ENCODE measurements at places on chromosomes 2 and 18.

DNA sequence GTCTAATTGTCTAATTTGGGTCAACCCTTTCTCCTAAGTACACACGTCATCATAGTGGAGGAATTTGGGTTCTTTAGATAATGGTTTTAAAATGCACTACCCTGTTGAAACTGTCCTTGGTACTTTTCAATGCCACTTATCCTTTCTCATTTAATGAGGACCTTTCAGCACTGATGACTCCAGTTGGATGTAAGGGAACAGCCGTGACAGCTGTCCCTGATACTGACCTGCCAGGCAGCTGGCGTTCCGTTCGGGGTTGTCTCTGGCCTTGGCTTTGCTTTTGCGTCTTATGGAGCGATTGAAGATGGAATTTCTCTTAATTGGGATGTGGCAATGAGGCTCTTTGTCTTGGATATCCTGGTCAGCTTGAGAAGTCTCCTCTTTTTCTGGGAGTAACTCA lies 38.7 kb downstream of the NGEF start:
- DNase-seq = no peak

GRCh38 chr2:11647834-11648600 lies 22.0 kb downstream of the NTSR2 start:
- no peak for DNase-seq

DNA sequence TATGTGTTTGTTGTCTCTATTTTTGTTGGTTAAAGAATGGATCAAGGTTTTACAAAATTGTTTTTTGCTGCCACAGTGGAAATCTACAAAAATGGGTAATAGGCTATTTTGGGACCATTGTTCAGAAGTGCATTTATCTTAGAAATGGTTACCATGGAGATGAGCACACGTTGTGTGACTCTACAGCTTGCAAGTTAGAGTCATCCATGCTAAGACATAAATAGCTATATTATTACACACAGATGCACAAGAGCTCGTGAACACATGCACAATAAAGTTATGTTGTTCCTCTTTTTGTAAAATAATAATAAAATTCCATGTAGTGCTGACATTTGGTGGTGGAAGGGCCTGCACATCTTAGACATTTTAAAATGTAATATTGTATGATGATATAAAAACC lies 15.5 kb upstream of the DUSP19 start:
- DNase-seq = no peak

DNA sequence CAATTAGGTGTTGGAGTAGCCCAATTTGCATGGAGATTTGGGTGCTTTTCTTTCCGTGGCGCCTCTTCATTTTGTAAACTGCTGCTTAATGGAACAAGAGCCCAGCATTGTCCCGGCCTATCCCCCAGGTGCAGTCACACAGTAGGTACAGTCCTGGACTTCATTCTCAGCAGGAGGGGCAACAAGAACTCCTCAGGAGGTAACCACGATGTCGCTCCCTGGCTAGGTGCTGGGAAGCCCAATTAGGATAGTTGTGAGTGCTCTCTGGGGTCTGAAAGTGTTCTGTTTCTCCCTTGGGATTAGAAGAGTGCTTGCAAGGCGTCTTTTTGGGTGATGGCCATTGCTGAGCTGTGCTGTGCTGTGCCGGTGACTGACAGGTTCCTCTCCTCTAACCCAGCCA lies 53.8 kb downstream of the CABLES1 start:
- no peak for DNase-seq

DNA sequence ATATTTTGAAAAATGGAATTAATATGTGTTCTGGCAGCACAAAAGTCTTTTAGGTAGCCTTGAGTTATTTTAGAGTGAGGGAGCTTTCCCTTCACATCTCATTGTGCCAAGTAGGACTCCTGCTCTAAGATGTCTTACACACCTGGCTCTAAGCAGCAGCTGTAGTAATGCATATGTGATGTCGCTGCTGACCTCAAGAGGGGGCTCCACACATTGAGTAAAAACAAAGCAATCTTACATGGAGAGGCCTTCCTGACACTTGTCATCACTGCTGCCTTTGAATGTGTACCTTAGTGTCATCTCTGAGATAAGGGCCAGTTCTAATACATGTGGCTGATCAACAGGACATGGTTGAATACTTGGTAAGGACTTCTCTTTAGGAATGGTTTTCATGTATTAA lies 75.8 kb downstream of the ACTR3 start:
- DNase-seq = no peak

GRCh38 chr18:25561918-25562317 lies 210.0 kb upstream of the ZNF521 start:
- no peak for DNase-seq

- DNase-seq = no peak
These were observed 111.5 kb downstream of the MBD5 start for GRCh38 chr2:148132412-148132811.

DNA sequence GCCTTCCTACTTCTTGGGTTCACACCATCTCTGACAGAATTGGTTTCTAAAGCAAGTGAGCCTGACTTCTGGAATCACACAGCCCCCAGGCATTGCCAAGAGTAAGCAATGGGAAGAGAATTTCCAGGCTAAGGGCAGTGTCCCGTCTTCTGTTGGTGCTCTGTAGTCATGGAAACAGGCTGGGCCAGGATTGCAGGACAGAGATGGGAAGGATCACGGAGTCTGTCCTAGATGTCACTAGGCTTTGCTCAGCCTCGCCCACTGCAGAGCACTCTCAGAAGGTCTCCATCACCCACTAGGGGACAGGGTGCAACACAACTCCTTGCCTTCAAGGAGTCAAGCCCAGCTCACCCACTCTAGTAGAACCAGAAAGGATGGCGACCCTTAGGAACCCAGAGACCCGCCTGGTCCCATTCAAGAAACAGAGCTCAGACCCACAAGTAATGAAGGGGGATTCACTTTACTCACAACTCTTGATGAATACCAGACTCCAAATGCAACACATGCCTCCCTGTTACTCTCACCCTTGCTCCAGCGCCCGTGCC lies 48.6 kb upstream of the TEX51 start:
- no peak for DNase-seq

DNA sequence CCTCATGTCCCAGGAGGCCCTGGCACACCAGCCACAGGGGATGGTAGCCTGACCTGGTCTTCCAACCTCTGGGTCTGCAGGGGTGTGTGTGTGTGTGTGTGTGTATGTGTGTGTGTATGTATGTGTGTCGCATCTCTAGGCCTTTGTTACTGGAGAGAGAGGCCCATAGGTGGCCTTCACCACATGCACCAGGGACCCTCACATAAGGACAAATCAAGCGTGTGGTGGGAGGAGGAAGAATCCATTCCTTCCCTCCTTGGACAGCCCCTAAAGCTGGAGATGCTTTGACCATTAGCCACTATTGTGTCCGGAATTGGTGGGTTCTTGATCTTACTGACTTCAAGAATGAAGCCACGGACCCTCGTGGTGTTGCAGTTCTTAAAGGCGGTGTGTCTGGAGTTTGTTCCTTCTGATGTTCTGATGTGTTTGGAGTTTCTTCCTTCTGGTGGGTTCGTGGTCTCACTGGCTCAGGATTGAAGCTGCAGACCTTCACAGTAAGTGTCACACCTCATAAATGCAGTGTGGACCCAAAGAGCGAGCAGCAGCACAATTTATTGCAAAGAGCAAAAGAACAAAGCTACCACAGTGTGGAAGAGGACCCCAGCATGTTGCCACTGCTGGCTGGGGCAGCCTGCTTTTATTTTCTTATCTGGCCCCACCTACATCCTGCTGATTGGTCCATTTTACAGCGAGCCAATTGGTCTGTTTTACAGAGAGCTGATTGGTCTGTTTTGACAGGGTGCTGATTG lies 104.1 kb downstream of the DDX1 start:
- no peak for DNase-seq

- DNase-seq = no peak
These were observed 345.7 kb downstream of the CYP26B1 start for GRCh38 chr2:71801969-71802368.
